ENCODE measurements at places on chromosomes 7 and 10.

DNA sequence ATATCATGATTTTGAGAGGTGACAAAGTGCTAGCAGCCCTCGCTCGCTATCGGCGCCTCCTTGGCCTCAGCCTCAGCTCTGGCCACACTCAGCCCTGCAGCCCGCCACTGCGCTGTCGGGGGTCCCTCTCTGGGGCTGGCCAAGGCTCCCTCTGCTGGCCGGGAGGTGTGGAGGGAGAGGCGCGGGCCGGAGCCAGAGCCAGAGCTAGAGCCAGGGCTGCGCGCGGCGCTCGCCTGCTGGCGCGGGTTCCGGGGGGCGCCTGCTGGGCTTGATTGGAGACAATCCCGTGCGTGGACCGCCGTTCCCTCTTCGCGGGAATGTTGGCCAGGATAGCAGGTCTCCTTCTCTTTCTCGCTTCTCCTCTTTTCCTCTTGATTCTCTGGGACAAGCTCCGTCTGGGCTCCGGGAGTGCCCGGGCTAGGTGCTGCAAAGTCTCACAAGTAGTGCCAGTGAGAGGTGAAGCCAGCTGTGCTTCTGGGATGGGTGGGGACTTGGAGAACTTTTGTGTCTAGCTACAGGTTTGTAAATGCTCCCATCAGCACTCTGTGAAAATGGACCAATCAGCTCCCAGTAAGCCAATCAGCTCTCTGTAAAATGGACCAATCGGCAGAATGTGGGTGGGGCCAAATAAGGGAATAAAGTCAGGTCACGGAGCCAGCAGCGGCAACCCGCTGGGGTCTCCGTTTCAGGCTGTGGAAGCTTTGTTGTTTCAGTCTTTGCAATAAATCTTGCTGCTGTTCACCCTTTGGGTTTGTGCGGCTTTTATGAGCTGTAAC, 43.4 kb upstream of the ELMO1 start:
- DNase-seq = no peak

- DNase-seq = no peak
These were observed 22.2 kb downstream of the VOPP1 start for GRCh38 chr7:55550010-55550663.

- DNase-seq = peak; percentile 79
These were observed 75.1 kb upstream of the SP4 start for GRCh38 chr7:21352540-21353387.

DNA sequence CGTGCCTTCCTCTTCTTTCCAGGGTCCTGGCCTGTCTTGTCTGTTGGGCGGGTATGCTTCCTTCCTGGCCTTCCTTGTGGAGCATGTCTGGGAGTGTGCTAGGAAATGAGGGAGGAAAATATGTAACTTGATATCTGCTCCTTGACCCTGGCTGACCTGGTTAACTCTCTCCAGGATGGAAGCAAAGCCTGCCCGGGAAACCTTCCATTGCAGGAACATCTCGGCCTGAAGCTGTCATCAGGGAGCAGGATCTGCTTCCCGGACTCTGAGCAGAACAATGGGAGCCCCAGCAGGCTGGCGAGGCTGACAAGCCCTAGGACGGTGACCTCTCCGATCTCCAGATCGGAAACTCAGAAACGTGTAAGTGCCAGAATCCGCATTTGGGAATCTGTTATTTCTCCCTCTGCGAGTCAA, 340.3 kb downstream of the FRMD4A start:
- DNase-seq = no peak

DNA sequence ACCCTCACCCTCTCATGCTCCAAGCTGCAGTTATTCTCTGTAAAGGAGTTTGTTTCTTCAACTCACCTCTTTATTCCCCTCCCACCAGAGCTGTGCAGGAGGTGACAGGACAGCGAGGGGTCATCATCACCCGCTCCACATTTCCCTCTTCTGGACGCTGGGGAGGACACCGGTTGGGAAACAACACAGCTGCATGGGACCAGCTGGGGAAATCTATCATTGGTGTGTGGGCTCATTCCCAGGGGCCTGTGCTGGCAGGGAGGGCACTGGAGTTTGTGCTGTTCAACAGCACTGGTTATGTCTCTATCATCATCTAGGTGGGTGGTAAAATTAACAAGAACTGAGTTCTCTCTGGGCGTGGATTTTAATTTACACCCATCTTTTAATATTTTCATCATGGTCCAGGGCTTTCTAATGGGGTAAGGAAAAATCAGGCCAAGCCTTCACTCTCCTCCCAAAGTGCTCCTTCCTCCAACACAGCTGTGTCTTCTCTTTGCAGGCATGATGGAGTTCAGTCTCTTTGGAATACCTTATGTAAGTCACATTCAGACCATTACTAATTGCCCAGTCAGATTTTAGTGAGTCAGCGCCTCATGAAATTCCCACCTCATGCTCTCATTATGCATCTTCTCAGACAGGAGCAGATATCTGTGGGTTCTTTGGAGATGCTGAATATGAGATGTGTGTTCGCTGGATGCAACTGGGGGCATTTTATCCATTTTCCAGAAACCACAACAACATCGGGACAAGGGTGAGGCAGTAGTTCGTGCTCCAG, 61.6 kb downstream of the PRSS58 start:
- no peak for DNase-seq

DNA sequence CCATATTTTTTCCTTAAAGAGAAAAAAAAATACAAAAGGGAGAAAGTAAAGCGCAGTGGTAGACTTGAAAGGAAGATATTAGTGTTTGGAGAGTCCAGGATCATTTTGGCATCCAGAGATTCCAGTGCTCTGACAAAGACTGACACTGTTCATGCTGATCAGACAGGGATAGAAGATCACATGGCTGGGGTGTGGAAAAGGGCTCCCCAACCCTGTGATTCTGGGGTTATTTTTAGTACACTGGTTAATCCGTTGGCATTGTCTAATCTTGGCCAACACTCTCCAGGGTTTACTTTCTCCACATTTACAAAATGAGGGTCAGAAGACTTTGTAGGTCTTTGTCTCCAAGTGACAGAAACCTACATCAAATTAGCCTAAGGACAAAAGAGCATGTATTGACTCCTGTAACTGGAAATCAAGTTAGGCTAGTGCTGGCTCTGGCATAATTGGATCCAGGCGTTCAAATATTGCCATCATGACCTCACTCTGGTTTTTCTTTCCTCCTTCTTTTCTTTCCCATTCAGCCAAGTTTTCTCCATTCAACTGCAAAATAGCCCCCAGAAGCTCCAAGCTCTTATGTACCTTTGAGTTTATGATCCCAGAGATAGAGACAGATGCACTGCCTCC, 181.6 kb downstream of the PHTF2 start:
- no peak for DNase-seq

- no peak for DNase-seq
These were observed 89.5 kb downstream of the ZNF92 start for GRCh38 chr7:65463184-65463583.

DNA sequence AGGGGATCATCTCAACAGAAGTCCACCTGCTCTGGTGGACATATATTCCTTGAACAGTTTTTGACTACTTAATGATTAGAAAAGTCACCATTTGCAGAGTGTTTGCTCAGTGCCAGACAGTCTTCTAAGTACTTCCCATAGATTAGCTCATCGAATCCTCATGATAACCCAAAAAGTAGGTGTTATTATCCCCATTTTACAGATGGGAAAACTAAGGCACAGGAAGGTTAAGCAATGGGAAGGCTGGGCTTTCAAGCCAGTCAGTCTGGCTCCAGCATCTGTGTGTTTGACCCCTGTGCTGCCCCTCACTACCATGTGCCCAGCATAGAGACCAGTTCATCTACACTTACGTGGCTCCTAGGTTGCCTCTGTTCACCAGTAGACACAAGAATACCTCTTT, 15.9 kb downstream of the CDHR3 start:
- DNase-seq = no peak

DNA sequence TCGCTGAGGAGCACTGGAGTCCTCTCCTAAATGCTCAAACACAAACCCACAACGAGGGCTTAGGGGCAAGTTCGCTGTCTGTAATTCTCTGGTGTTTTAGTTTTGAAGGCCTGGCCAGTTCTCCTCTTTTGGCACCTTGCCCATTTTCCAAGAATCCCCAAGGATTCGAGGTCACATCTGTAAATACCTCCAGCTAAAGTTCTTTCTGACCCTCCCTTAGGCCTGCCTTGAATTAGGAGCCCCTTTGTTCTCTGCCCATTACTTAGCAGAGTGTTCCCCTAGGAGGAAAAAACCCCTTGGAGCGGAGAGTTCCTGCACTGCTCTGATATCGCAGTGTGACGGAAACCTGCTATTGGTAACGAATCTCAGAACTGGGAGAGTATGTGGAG, 743 bp upstream of the PYROXD2 start:
- DNase-seq = no peak

DNA sequence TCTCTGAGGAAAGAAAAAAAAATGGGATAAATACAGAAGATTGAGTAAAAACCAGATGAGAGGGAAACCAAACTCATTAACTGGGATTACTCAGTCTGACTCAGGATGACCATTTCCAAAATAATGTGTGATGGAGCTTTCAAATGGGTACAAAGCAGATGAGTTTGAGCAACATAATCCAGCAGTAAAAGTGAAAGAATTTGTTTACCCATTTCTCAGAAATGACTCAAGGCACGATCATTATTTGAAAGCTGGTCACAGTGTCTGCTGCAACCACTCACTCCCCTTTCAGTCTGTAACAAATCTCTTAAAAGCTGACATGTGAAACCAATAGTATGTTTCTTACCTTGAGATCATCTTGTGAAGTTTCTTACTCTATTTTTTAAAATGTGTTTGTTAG, 104.7 kb upstream of the KLF14 start:
- no peak for DNase-seq

DNA sequence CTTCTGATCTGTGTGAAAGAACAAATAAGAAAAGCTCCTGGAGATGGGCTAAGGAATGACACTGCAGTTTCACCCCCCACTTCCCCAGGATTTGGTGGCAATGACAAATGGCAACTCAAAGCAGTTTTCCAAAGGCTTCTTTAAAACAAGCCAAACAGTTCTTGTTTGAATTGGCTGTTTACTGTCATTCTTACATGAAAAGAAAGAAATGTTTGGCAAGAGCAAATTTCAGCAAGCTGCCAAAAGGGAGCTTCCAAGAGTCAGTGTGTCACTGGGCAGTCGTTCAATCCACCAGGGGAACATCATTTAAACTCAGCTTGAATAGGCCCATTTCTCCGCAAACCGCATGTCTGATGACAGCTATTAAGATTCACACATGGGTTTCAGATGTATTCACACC, 119.0 kb upstream of the RHOBTB1 start:
- DNase-seq = no peak

GRCh38 chr7:2445047-2445446, 31.2 kb downstream of the GRIFIN start:
- DNase-seq = no peak

DNA sequence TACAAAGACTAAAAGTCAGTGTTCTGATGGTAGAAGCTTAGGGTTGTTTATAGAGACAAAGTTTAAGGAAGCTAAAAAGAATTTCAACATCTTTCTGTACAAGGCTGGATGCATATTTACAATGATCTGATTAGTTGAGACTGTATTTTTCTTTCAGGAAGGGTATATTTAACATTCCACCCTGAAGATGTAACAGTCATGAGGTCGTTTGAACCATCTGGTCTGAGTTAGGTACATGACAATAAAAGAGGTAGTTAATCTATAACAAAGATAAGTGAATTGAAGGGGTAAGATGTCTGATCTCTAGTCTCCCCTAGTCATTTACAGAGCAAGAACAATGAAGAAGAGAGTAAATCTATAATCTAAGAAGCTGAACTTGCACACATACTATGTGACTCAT, 821.2 kb downstream of the CNTNAP2 start:
- no peak for DNase-seq

GRCh38 chr7:123690550-123690949, 34.9 kb downstream of the LMOD2 start:
- no peak for DNase-seq

GRCh38 chr7:130639388-130639787, 29.2 kb downstream of the COPG2 start:
- DNase-seq = no peak

- DNase-seq = no peak
These were observed 245.1 kb downstream of the CAMK1D start for GRCh38 chr10:12594448-12594944.

- no peak for DNase-seq
These were observed 384.4 kb upstream of the AUTS2 start for GRCh38 chr7:69213878-69214277.

DNA sequence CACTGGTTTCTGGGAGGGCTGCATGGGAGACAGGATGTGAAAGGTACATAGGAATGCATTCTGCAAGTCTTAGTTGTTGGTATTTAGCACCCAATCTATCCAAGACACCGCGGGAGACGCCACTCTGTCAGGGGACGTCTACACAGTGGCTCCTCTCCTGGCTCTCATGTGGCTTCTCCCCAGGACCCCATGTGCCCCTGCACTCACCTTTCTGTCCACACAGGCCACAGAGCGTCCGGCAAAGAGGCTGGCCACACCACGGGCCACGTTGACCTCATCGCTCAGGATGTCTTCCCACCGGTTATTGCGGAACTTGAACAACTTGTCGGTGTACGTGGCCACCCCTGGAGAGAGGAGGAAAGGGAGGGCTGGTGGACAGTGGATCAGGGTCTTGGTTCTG, 73.4 kb downstream of the GOLGA7B start:
- DNase-seq = no peak

- DNase-seq = no peak
These were observed 52.5 kb upstream of the VOPP1 start for GRCh38 chr7:55624813-55625212.

GRCh38 chr7:139696552-139696951, 81.2 kb downstream of the HIPK2 start:
- peak; percentile 56 for DNase-seq

GRCh38 chr10:122849900-122850605, 4.4 kb upstream of the CUZD1 start:
- DNase-seq = no peak

Measured in hematopoietic multipotent progenitor cell treated with erythropoietin and hydrocortisone succinate and interleukin-3 and kit ligand, for 6 days (in vitro differentiated cells).